MG63 (cell line): ENCODE measurements at places on chromosomes 5 and 9.

GRCh38 chr5:123844873-123845272 lies 332.9 kb downstream of the CSNK1G3 start:
- DNase-seq = no peak

DNA sequence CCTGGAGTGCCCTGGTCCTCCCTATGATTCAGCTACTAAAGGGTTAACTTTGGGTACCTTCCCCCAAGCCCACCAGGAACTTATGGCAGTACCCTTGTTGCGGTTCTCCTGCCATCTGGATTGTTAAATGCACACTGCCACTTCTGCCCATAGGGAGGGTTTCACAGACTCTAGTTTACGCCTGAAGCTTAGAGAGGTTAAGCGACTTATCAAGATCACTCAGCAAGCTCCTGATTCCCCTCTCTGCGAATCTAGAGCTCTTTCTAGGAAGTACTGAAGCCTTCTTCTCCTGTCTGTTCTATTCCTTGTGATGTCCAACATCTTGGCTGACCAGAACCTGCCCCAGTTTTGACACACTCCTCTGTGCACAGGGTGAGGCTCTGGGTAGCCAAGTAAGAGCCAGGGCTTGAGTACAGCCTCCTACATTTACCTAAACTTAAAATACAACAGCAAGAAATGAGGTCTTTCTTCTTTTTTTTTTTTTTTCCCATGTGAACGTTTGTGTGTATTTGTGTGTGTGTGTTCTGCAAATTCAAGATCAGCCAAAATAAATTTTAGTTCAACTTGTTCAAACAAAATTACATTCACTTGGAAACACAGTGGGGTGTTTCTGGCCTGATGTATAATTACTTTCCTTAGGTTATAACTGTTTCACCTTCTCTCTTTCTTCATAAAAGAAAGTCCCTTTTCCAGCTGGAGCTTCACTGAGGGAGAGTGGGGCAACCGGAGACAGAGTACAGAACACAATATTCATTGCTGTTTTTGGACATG lies 28.7 kb upstream of the KLF4 start:
- DNase-seq = no peak

DNA sequence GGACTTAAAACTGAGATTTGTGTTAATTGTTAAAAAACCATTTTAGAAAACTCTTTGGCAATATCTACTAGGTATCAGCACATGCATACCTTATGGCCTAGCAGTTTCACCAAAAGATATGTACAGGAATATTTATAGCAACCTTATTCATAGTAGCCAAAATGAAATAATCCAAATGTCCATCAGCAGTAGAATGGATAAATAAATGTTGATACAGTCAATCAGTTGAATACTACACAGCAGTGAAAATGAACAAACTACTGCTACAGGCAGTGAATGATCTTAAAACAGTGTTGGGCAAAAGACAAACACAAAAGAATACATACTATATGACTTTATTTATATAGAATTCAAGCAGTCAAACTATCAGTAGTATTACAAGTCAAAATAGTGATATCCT lies 16.4 kb downstream of the RFESD start:
- DNase-seq = no peak

- no peak for DNase-seq
Observed at GRCh38 chr5:108703313-108703712, 44.4 kb upstream of the FER start.

DNA sequence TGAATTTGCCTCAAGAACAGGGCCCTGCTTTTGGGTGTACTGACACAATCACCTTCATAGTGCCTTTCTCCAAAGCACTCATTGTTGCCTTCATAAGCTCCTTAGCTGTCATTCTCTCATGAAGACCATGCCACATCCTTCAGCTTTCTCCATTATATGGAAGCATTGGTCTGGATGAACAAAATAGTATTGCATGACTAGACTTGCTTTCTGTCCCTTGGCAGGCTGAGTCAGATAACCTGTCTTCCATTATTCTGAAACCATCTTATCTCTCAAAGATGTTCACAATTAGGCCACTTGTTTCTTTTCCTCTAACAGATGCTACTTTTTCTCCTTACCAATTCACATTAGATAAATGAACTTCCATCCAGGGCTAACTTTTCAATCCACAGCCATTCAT lies 297.9 kb downstream of the IRX1 start:
- no peak for DNase-seq

GRCh38 chr5:170297589-170298462 lies at the start of gene LCP2:
Gene LCP2 (minus strand): TSS chr5:170297777. CDS start chr5:170297611, 166 bp downstream.
- no peak for DNase-seq

GRCh38 chr9:68560071-68560844 lies 19.6 kb upstream of the TMEM252 start:
- no peak for DNase-seq

DNA sequence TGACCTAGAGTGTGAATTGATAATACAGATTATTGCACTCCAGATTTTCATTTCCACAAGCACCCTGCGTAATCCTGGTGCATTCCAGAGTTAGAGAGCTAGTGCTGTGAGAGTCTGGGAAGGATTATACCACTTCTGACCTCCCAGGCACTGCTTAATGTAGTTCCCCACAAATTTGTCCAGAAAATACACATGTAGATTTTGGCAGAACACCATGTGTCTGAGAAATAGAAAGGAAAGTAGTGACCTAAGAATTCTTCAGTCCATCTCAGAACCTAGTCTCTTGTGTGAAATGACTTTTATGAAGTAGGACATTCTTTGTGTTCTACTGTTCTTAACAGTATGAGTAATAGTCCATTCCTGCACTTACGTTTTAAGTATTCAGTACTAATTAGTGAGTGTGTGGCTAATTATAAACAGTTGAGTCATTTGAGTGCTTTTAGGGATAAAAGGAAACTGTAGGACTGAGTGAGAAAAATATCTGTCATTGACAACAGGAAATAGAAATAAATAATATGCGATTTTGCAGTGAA lies 27.8 kb upstream of the PTPDC1 start:
- DNase-seq = no peak

- no peak for DNase-seq
Observed at GRCh38 chr5:173466227-173466626, 138.0 kb upstream of the STC2 start.

GRCh38 chr5:95827892-95828246 lies 5.3 kb upstream of the GLRX start:
- no peak for DNase-seq
